SW480 (cell line): ENCODE measurements at places on chromosomes 4 and X.

GRCh38 chr4:57048590-57049304 lies 61.4 kb downstream of the IGFBP7 start:
- DNase-seq: no peak

- peak; percentile 73 for DNase-seq
Measured at GRCh38 chr4:145234091-145234706, 53.8 kb upstream of the OTUD4 start.

GRCh38 chr4:46924789-46925529 lies 15.9 kb upstream of the COX7B2 start:
- DNase-seq: no peak

GRCh38 chrX:38277802-38278201 lies 49.5 kb downstream of the RPGR start:
- peak; percentile 6 for DNase-seq

- no peak for DNase-seq
Measured at GRCh38 chr4:87461281-87461700, 38.9 kb downstream of the NUDT9 start.

DNA sequence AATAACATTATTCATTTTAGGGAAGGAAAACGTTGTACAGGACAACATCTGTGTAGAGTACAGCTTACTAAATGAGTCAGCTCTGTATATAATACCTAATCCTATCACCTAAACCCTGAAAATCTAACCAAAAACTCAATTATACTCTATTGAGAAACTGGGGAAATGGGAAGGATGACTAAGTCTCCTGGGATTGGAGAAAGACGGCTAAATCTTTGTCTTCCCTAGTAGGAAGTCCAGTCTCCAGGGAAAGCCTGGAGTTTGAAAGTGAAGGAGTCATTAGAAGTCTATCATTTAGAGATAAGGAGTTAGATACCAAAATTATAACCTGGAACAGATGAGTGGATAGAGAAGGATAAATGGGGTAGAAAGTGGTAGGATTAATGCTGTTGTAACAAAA lies 286.5 kb downstream of the STK32B start:
- DNase-seq: no peak

GRCh38 chrX:110280954-110281353 lies 36.9 kb downstream of the AMMECR1 start:
- no peak for DNase-seq

DNA sequence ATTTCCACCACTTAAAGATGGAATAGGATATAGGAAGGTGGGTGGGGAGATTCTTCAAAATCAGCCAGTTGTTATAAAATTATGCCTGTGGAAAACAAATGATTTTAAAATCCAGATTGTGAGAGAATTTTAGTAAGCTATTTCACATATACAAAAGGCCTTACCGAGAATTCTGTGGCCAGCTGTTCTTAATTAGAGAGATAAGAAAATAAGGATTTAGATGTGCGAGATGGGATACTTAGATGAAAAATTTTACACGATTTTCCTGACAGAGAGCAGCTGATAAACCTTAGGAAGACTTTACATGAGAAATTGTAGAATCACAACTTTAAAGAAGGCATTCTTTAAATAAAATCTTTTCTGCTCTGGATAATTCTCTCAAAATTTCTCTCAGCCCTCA lies 94.5 kb upstream of the IQCM start:
- no peak for DNase-seq
